Femur (tissue), 1 donor: ENCODE measurements at places on chromosomes 7 and 10.

DNA sequence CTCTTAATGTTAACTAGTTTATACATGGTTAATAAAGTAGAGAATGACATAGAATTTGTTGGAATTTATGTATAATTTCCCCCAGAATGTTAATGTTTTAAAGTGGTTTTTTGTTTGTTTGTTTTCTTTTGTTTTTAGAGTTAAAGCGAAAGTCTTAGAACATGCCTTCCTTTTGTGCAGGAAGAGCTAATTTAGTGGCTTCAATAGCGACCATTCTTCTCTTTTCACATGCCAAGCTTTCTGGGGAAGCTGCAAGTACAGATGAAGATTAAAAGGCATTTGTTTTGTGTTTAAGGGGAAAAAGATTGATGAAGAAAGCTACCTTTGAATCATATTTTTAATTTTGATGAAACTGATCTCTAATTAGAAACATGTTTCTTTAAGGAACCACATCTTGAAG lies 256.3 kb upstream of the CSTF2T start:
- DNase-seq, result no peak

GRCh38 chr7:130904792-130905191 lies 170.8 kb upstream of the KLF14 start:
- DNase-seq, result peak; percentile 10

DNA sequence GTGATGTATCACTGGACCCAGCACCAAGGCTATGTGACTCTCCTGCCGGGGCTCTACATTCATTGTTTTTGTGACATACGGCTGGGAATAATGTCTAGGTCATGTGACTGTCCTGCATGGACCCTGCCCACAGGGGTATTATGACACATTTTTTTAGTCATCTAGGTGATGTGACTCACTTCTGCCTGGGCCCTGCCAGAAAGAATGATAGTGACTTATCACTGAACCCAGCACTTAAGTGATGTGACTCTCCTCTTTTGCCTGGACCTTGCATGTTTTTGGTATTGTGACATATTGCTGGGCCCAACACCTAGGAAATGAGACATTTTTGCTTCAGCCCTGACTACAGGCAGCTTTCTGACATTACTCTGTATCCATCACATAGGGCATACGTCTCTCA lies 51.1 kb upstream of the ZNF107 start:
- no peak for DNase-seq

DNA sequence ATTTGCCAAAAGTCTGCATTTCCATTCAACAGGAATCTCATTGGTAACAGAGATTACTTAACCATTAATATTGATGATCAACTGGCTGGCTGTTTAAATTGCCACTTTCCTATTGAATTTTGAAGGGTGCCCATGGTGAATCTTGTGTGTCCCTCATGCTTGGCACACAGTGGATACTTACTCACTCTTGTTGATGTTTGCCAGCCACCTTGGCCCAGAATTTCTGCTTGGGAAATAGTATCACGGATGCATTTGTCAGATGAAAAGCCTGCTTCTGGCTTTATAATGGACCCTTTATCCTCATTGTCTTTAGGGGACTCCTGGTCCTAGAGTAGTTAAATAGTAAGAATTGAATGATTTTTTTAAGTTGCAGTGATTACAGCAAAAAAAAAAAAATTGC lies 52.0 kb downstream of the MMRN2 start:
- DNase-seq, result no peak

DNA sequence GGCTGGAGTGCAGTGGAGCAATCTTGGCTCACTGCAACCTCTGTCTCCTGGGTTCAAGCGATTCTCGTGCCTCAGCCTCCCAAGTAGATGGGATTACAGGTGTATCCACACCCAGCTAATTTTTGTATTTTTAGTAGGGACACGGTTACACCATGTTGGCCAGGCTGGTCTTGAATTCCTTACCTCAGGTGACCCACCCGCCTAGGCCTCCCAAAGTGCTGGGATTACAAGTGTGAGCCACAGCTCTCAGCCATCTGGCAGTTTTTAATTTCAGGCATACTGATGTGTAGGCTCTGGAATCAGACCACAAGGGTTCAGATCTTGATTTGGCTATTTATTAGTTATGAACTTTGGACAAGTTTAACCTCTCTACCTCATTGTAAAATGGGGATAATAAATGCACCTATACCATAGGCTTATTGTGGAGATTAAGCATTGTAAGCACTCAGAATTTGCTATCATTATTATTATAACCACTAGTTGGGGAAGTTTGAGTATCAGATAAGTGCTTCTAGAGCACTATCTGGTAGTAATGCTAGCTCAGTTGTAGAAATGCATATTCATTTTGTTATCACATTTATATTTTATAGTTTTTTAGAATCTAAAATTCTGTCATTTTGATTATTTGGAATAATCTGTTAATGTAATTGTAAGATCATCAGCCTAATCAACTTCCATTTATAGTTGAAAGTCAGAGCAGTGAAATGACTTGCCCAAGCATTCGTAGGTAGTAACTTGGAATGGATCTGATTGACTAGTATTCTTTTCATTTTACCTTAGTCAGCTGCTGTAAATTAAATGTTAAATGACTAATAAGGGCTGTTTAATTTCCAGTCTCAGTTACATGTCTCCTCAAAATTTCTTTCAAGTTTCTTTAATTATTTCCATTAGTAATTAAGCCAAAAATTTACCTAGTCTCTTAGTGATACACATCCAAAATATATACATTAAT lies 22.5 kb downstream of the KMT2E start:
- DNase-seq, result no peak

DNA sequence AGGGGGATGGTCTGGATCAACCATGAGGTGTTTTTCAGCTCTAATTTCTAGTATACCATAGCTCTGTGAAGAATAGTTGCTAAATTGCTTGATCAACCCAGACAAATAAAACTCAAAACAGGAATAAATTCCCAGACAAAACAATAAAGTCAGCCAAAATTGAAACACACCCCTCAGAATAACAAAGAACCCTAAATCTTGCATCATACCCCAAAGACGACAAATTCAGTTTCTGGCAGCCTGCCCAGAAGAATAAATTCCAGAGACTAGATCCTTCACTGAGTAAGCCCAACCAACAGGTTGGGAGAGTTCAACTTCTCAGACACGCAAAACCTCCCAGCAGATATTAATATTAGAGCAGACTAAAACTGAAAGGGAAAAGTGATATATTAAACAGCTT lies 11.2 kb upstream of the SEM1 start:
- no peak for DNase-seq

- DNase-seq, result no peak
These were observed 23.5 kb downstream of the HECTD2 start for GRCh38 chr10:91433620-91434019.

DNA sequence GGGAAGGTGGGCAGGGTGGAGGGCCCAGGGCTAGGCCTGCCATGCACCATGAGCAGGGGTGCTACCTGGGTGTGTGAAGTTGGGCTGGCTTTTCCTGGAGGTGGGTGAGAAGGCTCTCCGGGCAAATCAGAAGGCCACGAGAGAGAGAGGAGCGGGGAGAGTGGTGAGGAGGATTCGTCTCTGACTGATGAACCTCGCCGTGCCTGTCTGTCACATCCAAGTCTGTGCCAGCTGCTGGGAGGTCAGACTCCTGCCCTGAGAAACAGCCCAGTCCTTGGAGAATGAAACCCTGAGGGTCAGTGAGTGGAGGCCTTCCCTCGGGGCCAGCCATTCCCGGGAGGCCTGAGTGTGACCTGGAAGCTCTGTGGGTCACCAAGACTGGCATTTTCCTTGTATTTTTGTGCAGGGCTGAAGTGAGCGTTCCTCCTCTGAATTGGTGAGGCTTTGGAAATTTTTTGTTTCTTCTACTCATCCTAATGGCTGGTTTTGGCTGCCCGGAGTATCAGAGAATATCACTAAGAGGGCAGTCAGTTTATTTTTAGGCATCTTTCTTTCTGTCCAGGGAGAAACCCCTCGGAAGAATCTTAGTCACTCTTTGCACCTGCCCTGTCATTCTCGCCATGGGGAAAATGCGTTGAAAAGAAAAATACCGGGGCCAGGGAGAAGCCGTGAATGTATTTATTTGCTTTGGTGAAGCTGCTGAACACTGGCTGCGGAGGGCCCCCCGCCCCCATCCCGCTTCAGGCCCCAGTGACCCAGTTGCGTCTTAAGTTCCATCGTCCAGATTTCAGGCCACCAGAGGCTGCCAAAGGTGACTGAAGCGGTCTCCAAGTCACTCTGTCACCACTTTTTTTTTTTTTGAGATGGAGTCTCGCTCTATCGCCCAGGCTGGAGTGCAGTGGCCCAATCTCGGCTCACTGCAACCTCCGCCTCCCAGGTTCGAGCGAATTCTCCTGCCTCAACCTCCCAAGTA lies 6.5 kb upstream of the AP5Z1 start:
- no peak for DNase-seq

DNA sequence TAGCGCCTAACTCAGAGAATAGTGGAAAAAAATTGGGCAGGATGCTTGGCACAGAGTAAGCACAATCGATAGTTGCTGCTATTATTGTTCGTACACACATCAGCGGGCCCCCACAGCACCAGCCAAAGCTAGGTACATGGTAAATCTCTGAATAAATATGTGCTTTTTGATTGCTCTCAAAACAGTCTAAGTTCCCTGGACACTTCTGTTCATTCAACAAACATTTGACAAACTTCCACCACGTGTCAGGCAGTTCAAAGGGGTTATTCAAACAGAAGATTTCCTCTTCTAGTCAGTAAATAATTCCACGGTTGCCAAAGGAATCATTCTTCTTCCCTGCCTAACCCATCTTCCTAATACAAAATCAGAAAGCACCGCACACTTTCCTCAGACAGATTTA lies 150.8 kb downstream of the DGKI start:
- DNase-seq, result no peak

- DNase-seq, result peak; percentile 91
These were observed 21.6 kb upstream of the LIMK1 start for GRCh38 chr7:74061840-74062539.

- DNase-seq, result no peak
These were observed 98.1 kb downstream of the GPR37 start for GRCh38 chr7:124667312-124668153.
